Activated CD8-positive, alpha-beta T cell treated with anti-CD3 and anti-CD28 coated beads, Interleukin-2, amount 10 ng/mL, durations not matched to agents 7 days and 5 days (primary cell): ENCODE measurements at places on chromosomes 5 and 9.

- no peak for DNase-seq
These were observed 18.5 kb downstream of the TMC1 start for GRCh38 chr9:72539824-72540347.

- no peak for DNase-seq
These were observed 511.9 kb downstream of the CCDC171 start for GRCh38 chr9:16064771-16065170.

DNA sequence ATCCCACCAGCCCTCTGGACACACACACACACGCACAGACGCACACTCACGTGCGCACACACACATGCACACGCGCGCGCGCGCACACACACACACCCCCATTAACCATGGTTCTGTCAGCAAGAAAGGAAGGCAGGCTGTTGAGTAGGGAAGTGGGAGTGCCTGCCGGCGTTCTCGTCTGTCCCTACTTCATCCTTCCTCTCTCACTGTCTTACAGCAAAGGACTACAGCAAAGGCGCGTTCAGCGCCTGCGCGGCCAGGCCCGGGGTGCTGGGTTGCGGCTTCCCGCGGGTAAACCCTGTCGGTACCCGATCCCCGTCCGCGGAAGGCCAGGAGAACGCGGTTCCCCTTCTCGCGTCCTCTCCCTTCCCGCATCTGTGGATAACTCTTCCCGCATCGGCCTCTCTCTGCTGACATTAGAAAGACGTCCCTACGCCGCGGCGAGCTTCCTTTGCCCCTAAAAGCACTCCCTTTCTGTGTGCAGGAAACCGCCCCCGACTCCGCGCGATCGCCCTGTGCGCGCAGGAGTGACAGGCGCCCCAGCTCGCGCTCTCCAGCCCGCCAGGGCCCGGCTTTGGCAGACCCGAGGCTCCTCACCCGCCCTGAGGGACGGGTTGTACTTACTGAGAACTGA lies 219.2 kb downstream of the AGTPBP1 start:
- DNase-seq = peak; percentile 43

DNA sequence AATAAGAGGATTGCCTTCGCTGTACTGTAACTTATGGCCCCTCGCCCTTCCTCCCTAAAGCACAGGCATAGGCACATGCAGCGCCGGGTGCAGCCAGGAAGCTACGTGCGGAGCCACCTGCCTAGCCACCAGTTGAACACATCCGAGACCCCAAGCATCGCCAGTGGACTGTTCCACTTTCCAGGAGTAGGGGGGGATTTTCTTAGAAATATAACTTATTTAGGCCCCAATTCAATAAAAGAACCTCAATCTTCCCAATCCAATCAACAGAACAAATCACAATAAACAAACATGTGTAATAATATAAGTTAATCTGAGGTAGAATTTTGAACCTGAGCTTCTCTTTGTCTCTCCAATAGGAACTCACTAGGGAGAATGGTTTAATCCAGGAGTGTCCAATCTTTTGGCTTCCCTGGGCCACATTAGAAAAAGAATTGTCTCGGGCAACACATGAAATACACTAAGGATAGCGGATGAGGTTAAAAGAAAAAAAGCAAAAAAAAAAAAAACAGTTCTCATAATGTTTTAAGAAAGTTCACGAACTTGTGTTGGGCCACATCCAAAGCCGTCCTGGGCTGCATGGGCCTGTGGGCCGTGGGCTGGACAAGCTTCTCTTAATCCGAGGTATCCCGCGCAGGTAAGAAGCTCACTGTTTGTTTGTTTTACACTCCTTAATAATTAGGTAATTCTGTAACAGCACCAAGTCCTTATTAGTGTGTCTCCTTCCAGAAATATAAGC lies 22.0 kb upstream of the NIPBL start:
- DNase-seq = no peak

GRCh38 chr5:94796586-94796985 lies 178.1 kb downstream of the SLF1 start:
- DNase-seq = no peak

DNA sequence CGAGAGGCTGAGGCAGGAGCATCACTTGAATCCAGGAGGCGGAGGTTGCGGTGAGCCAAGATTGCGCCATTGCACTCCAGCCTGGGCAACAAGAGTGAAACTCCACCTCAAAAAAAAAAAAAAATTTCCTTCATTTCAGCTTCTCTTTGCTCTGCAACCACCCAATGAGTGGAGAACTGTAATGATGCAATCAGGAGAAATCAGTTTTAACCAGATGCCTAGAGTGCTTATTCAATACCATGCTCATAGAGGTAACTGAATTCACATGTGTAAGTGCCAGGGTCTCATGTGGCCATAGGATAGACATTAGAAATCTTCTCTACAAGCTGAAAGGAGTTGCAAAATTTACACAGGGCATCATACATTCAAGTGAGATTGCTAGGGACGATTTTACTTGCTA lies 70.6 kb downstream of the HMHB1 start:
- DNase-seq = no peak

GRCh38 chr9:109910671-109911518 lies 130.9 kb downstream of the PALM2AKAP2 start:
- DNase-seq = no peak

DNA sequence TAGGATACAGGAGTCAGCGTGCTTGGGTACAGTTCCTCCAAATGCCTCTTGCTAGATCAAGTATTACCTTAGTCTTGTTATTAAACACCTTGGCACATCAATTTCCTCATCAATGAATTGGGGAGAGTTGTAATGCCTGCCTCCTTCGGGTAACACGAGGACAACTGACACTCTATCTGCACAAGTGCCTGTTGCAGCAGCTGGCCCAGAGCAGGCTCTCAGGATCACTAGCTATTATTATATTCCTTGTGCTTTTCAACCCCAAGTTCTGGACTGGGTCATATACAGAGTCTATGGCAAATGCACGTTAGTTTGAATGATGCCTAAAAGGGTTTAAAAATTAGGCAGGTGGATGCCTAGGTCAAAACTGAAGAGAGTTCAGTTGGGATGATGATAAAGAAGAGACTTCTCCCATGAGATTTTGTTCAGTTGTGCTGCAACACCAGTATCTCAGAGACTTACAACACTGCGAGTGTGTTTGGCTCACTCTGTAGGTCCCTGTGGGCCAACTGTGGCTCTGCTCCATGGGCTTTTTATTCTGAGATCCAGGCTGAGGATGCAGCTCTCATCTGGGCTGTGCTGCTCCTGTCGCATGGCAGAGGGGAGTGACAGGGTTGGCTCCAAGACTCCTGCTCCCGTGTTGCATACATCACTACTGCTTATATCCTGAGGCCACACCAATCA lies 41.1 kb upstream of the TEX48 start:
- no peak for DNase-seq

GRCh38 chr5:140023611-140024191 lies 19.4 kb downstream of the NRG2 start:
- no peak for DNase-seq

DNA sequence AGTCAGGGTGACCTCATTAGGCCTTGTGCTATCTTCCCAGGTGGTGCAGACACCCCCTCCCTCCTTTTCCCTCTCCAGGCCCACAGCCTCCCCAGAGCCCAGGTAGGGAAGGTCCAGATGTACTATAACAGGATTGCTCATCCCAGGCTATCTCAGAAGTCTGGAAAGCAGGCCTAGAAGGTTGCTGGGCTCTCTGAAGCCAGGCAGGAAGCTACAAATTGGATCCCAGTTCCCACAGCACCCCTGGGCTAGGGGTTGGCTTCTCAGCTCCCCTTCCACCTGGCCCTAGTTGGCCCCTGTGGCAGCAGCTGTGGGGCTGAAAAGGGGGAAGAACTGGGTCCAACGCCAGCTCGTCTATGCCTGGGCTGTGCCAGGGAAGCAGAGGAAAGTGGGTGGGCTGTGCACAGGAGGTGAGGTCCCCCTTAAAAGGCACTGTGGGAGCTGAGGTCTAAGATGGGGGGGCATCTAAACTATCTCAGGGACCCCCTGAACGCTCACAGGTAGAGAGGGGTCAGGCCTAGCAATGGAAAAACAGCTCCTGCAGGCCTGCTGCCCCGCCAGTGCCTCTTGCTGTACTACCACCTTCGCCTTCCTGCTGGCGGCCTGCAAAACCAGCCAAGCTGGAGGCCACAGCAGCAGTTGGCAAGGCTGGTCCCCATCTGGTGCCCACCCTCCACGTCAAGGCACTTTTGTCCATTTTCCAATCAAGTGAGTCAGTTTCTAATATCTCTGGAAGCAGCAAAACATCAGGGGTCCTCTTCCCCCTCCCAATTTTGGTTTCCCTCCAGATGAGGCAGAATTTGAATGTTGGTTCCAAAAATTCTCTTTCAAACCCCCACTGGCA lies 13.3 kb upstream of the PSMD5 start:
- no peak for DNase-seq

- no peak for DNase-seq
These were observed 32.1 kb upstream of the TNFSF15 start for GRCh38 chr9:114837923-114838322.

DNA sequence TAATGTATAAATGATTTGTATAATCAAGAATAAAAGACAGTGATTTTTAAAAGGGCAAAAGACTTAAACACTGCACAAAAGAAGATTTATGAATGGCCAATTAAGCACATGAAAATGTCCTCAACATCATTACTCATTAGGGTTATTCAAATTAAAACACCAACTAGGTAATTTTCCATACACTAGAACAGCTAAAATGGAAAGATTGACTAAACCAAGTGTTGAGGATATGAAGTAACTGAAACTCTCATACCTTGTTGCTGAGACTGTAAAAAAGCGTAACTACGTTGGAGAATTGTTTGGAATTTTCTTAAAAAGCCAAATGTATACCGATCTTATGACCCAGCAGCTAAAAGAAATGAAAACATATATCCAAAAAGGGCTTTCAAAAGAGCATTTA lies 144.9 kb downstream of the SGCD start:
- DNase-seq = no peak

GRCh38 chr5:163682234-163682633 lies 176.8 kb downstream of the MAT2B start:
- no peak for DNase-seq

- no peak for DNase-seq
These were observed 16.4 kb upstream of the PDCD1LG2 start for GRCh38 chr9:5493679-5494511.

DNA sequence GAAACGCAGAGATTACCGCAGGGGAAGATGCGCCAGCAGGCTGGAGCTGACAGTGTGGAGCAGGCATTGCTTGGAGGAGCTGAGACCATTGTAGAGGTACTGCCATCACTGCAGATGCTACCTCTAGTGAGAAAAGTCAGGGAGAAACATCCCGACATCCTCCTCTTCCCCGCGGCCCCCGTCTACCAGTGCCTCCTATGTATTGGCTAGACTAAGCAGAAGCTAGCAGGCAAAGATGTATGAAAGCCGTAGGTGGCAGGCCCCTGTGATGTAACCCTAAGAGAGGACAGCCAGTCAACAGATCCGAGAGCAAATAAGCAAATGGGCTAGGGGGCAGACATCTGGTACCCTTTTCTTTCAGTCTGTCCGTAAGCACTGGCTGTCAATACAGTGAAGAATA lies 115.5 kb upstream of the ACTBL2 start:
- DNase-seq = no peak

GRCh38 chr9:126016579-126017290 lies 269.6 kb downstream of the PBX3 start:
- no peak for DNase-seq
